Eye (tissue), 1 donor: ENCODE measurements at places on chromosomes 5 and 9.

GRCh38 chr5:145718956-145719355 lies 116.2 kb downstream of the PRELID2 start:
- DNase-seq = peak; percentile 47

GRCh38 chr5:123265551-123265950 lies 157.7 kb downstream of the CEP120 start:
- DNase-seq = no peak

- DNase-seq = no peak
Observed at GRCh38 chr9:96256800-96257199, 45.2 kb downstream of the HSD17B3 start.

- DNase-seq = no peak
Observed at GRCh38 chr9:95053611-95054570, 263.6 kb downstream of the FANCC start.

- DNase-seq = no peak
Observed at GRCh38 chr9:14520341-14520740, 172.9 kb downstream of the ZDHHC21 start.

- DNase-seq = no peak
Observed at GRCh38 chr5:160384681-160385080, 14.3 kb upstream of the C1QTNF2 start.

- DNase-seq = peak; percentile 75
Observed at GRCh38 chr5:180069589-180070247, 1.8 kb downstream of the RNF130 start.

- no peak for DNase-seq
Observed at GRCh38 chr5:12071455-12071854, 167.2 kb upstream of the CTNND2 start.

DNA sequence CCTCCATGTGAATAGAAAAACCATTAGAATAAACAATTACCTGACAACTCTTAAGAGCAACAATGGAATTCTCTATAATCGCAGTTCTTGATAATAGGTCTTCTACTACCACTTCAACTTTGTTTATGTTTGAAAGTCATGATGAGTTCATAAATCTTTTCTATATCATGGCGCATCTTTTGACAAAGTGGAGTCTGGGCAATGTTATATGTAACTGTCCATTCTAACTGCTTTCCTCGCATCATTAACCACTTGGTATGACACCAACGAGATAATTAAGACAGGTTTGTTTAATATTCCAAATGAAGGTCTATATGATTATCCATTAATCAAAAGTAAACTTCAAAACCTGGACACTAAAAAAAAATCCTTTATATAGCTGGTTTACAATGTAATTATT lies 272.0 kb downstream of the DENND1A start:
- DNase-seq = peak; percentile 43

- no peak for DNase-seq
Observed at GRCh38 chr5:93715761-93716160, 25.6 kb downstream of the POU5F2 start.

DNA sequence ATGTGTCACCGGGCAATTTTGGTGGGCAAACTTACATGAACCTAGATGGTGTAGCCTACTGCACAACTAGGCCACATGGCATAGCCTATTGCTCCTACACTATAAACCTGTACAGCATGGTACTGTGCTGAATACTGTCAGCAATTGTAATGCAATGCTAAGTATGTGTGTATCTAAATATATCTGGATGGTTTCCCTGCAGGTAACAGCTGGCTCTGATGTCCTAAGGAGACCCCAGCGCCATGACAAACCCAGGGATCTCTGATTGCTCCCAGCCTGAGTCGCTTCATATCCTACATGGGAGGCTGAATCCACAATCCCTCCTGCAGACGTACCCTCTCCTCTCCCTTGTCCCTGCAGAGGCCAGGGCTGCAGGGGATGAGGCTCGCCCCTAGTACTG lies 26.6 kb upstream of the TTLL11 start:
- no peak for DNase-seq

- DNase-seq = no peak
Observed at GRCh38 chr5:169171515-169171914, 129.4 kb downstream of the SLIT3 start.

DNA sequence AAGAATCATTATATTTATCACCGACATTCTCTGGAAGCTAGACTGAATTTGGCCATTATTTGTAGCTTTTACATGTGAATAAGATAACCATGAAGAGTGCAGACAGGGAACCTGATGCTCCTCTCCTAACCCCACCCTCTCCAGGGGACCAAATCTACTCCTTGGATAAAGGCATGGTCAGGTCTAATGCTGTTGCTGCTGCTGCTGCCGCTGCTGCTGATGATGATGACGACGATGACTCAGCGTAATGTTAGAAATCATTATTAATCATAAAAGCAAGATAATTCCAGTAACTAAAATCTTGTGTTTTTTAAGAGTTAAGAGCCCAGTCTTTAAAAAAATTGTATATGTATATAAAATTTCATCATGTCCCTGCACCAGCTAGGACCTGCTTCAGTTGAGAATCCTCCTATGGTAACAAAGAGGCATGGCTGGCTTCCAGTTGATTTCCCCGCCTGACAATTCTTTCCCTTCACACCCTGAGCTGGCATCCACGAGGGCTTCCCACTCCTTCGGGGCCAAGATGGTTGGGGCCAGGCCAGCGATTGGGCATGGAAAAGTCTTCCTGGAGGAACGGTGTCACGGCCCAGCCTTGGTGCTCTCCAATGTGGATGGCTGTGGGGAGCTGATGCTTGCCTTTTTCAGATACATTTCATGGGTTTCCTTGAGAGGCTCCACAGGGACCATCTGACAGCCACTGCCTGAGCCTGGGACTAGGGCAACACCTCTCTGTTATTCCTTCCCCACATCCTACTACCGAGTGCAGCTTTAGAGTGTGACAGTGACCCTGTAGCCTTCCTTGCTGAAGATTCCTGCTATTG lies 400.0 kb downstream of the CTNND2 start:
- DNase-seq = no peak

DNA sequence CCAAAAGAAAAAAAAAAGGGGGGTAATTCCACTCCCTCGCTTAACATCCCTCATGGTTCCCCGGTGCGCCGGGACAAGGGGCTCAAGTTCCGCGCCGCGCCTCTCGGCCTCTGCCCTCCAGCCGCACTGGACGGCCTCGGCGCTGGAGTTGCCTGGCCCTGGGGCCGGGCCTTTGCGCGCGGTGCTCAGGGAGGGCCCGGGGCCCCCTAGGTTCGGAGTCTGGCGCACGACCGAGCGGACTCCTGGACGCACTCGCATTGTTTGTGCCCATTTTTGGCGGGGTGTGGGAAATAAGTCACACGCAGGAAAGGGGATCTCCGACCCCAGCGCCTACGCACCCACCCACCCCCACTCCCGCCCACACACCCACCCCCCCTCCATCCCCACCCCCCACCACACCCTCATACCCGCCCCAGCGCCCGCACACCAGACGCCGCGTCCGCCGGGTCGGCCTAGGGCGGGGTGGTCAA lies 381 bp downstream of the MED22 start:
- DNase-seq = peak; percentile 67

GRCh38 chr5:160262151-160263074 lies 33.1 kb downstream of the FABP6 start:
- DNase-seq = peak; percentile 78

DNA sequence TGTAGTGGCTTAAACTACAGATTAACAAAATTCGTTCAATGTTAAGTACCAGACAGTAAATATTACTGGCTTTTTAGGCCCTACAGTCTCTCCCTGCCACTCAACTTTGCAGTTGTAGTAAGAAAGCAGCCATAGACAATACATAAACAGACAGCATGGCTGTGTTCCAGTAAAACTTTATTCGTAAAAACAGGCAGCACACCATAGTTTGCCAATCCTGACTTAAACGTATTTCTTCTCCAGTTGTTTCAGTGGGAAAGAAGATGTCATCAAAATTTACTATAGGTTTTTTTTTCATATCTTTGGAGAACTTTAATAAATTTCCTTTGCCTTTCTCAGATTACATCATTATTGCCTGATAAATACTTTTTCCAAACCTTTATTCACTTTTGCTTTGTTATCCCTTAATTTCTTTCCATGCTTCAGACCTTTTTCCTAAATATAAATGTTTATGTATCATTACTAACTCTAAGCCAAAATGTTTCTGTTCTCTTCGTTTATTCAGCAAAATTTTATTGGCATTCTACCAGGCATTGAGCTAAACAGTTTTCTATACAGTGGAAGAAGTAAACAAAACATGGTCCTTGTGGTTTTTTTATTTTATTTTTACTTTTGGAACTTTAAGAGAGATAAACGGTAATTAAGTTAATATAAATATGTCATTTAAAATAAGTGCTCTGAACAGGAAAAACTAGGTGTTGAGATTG lies 64.5 kb downstream of the SLF1 start:
- no peak for DNase-seq

- no peak for DNase-seq
Observed at GRCh38 chr9:76215066-76215465, 179.2 kb downstream of the RFK start.

DNA sequence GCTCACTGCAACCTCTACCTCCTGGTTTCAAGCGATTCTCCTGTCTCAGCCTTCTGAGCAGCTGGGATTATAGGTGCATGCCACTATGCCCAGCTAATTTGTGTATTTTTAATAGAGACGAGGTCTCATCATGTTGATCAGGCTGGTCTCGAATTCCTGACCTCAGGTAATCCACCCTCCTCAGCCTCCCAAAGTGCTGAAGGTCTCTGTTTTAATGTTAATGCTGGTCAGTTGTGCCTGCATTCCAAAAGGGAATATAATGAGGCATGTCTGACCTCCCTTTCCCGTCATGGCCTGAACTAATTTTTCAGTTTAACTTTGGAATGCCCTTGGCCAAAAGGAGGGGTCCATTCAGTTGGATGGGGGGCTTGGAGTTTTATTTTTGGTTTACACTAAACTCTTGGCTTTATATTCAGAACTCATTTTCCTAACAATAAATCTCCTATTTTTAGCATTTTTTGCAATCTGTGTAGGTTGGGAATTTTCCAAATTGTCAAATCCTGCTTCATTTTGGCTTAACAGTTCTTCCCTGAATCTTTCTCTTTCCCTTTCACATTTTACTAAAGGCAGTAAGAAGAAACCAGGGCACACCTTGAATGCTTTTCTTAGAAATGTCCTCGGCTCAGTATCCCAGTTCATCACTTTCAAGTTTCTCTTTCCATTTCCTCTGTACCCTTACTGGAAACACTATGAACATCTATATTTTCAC lies 1175.5 kb downstream of the MAT2B start:
- no peak for DNase-seq

DNA sequence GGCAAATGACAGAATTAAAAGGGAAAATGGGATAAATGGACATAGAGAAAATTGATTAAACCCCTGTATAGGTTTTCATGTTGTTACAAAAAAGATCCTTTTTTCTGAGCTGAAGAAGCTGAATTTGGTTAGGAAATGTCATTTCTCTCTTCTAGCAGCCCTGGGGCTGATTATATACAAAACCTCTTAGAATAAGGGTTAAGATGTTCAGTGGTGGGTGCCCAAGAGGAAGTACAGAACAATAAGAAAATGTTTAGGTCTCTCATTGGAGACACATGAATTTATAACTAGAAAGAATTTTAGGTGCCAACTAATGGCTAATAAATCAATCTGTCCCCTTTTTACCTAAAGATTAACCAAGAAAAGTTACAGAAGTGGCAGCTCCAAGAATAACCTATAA lies 14.2 kb downstream of the ABHD17B start:
- DNase-seq = no peak

DNA sequence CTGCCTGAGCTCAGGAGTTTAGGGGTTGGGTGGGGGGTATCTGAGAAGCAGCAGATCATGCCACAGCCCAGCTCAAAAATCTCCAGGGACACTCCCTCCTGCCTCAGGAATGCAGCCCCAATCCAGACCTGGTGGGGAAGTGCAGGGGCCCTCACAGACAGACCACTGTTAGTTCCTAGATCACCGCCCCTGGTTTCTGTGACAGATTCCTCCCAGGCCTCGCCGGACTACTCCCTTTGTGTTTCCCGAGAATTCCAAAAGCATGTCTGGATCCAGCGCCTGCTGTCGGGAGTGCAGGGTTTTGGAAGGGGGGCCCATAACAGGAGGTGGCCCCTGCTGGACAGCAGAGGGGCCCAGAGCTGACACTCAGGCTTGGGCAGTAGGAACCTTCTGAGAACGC lies 74.5 kb downstream of the CTSL start:
- DNase-seq = peak; percentile 17

DNA sequence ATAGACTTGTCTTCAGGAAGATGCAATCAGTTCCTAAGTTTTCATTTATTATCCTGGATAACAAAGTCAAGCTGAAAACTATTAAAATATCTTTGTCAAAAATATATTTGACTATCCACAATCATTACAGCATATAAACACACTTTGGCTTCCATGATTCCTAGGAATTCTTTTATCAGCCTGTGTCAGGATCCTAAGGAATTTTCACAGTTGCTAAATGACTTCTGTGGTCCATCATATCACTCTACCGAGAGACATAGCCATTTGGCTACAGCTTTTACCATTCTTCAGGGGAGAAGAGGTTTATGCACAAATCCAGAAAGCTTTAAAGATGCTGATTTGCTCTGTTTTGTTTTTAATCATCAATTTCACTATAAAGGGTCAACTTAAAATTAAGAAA lies 128.3 kb downstream of the MLLT3 start:
- no peak for DNase-seq

- peak; percentile 60 for DNase-seq
Observed at GRCh38 chr5:13572163-13572562, 372.3 kb downstream of the DNAH5 start.

GRCh38 chr9:124795881-124796431 lies 19.0 kb downstream of the OLFML2A start:
- DNase-seq = no peak

DNA sequence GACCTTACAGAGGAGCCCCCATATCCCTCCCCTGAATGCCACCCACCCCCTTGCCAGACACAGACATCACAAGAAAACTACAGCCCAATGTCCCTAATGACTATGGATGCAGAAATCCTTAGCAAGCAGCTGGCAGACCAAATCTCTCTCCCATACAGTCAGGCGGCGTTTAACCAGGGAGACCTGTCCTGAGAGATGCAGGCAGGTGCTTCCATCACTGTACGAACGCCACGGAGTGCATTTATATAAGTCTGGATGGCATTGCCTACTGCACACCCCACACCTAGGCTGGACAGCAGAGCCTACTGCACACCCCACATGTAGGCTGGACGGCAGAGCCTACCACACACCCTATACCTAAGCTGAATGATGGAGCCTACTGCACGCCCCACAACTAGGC lies 34.4 kb upstream of the SARDH start:
- DNase-seq = no peak

GRCh38 chr9:129497005-129497812 lies 123.7 kb downstream of the C9orf50 start:
- DNase-seq = no peak
